ENCODE measurements at places on chromosomes 1 and 21. TPM values are rescaled to one million over a fixed set of nuclear protein-coding genes. Genes with fewer than 3 reads are reported as not detected.

DNA sequence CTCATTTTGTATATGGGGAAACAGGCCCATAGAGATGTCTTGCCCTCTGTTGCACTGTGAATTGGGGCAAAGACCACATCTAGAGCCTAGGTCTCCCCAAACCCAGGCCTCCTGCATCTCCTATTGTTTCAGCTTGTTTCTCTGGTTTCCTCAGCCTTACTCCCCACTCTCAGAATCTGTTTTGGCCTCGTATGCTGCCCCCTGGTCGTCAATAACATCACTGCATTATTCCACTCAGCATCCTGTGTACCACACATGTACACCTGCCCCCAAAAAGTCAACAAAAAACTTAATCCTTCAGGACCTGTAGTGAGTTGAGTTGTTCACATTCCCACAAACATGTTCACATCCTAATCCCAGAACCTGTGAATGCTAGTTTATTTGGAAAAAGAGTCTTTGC lies 184.8 kb downstream of the BRINP2 start:
- H3K27ac ChIP-seq = no peak overlapping the region
- no peaks in the 10 kb centered on the region for H3K27me3 ChIP-seq
- H3K4me1 ChIP-seq = no peaks in the 10 kb centered on the region
- H3K4me3 ChIP-seq = no peak overlapping the region
- no peak for DNase-seq

- no peaks in the 10 kb centered on the region for H3K27me3 ChIP-seq
- peaks cover 12% of the 10 kb centered on the region for H3K4me1 ChIP-seq
- no peak overlapping the region for H3K4me3 ChIP-seq
- H3K36me3 ChIP-seq = no peaks in the 10 kb centered on the region
- H3K27ac ChIP-seq = no peak overlapping the region
Observed at GRCh38 chr1:87077959-87078639, 163.7 kb downstream of the HS2ST1 start.

GRCh38 chr1:171174560-171175294 lies 10.4 kb upstream of the FMO2 start:
- H3K36me3 ChIP-seq = peaks cover 7% of the 10 kb centered on the region
- H3K4me1 ChIP-seq = peaks cover 20% of the 10 kb centered on the region
- peak overlapping the region; percentile 19 for H3K27ac ChIP-seq
- no peaks in the 10 kb centered on the region for H3K27me3 ChIP-seq
- DNase-seq = no peak
- no peak overlapping the region for H3K4me3 ChIP-seq

- H3K4me3 ChIP-seq = no peak overlapping the region
- no peaks in the 10 kb centered on the region for H3K27me3 ChIP-seq
- H3K4me1 ChIP-seq = no peaks in the 10 kb centered on the region
- no peak for DNase-seq
- H3K27ac ChIP-seq = no peak overlapping the region
- no peaks in the 10 kb centered on the region for H3K36me3 ChIP-seq
Observed at GRCh38 chr1:18283601-18284385, 176.2 kb downstream of the IGSF21 start.

DNA sequence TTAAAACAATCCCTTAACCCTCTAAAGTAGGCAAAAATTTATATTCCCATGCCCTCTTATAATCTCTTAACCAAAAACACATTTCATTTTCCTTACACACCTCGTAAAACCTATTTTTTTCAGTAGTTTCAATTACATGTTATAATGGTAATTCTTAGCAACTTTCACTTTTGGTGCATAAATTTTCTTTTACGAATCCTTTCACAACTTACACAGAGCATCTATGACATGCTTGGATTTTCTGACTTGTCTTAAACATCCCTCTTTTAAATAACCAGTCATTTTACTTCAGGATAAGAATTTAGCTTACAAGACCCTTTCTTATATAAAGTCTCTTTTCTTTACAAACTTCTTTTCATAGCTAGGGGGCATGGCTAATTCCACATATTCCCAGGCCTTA lies 8.9 kb upstream of the MRPL55 start:
- no peaks in the 10 kb centered on the region for H3K4me1 ChIP-seq
- DNase-seq = no peak
- H3K4me3 ChIP-seq = no peak overlapping the region
- H3K27ac ChIP-seq = no peak overlapping the region
- H3K27me3 ChIP-seq = peaks cover 18% of the 10 kb centered on the region

DNA sequence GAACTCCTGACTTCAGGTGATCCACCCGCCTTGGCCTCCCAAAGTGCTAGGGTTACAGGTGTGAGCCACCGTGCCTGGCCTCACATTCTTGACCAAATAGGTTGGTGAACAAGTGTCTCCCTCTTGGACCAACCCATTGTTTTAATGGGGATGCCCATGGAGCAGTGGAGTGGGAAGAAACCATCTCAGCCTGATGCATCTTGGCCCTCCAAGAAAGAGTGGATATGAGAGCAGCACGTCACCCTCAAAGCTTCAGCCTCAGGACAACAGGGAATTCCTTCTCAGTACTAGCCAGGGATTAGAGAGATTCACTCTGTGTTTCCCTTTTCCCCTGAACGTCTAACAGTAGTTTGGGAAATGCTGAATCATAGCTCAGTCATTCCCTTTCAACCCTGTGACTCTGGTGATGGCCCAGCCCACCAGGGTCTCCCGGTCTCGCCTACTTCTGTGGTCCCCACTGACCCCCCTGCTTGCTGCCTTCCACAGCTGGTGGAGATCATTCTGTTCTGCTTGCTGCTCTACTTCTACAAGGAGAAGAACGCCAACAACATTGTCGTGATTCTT lies 37.4 kb downstream of the NIPAL3 start:
- no peak overlapping the region for H3K27ac ChIP-seq
- DNase-seq = no peak
- no peak overlapping the region for H3K4me3 ChIP-seq
- peaks cover 35% of the 10 kb centered on the region for H3K36me3 ChIP-seq
- H3K4me1 ChIP-seq = no peaks in the 10 kb centered on the region

GRCh38 chr1:220880726-220881506 lies 1.7 kb downstream of the HLX start:
- H3K27ac ChIP-seq = no peak overlapping the region
- peak overlapping the region; percentile 75 for H3K4me3 ChIP-seq
- no peak for DNase-seq
- peaks cover 58% of the 10 kb centered on the region for H3K4me1 ChIP-seq
- H3K36me3 ChIP-seq = no peaks in the 10 kb centered on the region

GRCh38 chr1:69438056-69438795 lies 129.5 kb upstream of the LRRC7 start:
- no peaks in the 10 kb centered on the region for H3K36me3 ChIP-seq
- H3K4me3 ChIP-seq = no peak overlapping the region
- peaks cover 6% of the 10 kb centered on the region for H3K27me3 ChIP-seq
- DNase-seq = no peak

GRCh38 chr1:26721669-26722355 lies 26.0 kb downstream of the ARID1A start:
- peak overlapping the region; percentile 90 for H3K27ac ChIP-seq
- peaks cover 3% of the 10 kb centered on the region for H3K36me3 ChIP-seq
- no peaks in the 10 kb centered on the region for H3K27me3 ChIP-seq
- no peak overlapping the region for H3K4me3 ChIP-seq
- peaks cover 78% of the 10 kb centered on the region for H3K4me1 ChIP-seq
- DNase-seq = no peak

DNA sequence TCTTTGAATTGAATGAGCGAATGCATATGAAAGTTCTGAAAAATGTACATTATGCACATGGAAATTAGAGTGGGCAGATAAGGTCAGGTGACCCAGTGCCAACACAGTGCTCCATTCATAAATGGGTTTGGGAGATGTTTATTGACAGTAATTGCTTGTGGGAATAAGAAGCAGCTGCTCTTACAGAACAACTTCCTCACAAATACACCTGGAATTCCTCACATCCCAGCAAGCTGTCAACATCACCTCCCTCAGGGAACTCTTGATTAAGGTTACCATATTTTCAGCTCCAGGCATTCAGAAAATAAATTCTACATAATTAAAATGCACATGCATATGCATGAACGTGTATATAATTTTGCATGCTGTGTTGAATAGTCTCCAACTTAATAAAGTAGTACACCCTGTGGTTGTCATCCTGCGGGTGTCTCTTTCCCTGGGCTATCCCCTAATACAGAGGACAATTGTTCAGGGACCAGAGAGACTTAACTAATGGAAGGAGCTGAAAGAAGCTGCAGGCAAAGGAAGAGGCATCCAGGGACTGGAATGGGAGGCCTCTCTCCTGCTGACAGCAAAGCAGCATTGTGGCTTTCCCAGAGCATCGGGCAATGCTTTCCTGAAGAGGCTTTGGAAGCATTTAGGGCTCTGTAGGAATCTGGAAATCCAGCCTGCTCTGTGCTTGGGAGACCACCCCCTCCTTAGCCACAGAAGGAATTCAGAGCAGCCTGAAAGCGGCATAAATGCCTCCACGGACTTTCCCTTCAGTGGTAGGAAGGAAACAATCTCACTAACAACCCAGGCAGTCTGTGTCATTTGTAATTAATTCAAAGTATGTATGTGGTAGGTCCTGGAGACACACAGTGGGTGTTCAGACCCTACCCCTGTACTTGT lies 55.2 kb upstream of the GNG12 start:
- H3K27ac ChIP-seq = peak overlapping the region; percentile 54
- no peak overlapping the region for H3K4me3 ChIP-seq
- no peaks in the 10 kb centered on the region for H3K27me3 ChIP-seq

- DNase-seq = no peak
- no peak overlapping the region for H3K27ac ChIP-seq
- no peaks in the 10 kb centered on the region for H3K36me3 ChIP-seq
- H3K4me1 ChIP-seq = peaks cover 5% of the 10 kb centered on the region
- no peaks in the 10 kb centered on the region for H3K27me3 ChIP-seq
Observed at GRCh38 chr1:157403203-157403602, 149.1 kb downstream of the FCRL5 start.

OR2W3 gene
- 0.52 TPM for total RNA-seq

RSRP1 gene
- total RNA-seq = 122 TPM

CCDC185 gene
- not detected for total RNA-seq

LCA5L gene
- 1.1 TPM for total RNA-seq

ADGRL4 gene
- 9.5 TPM for total RNA-seq

Data from osteocyte (in vitro differentiated cells).